MCF 10A (cell line): ENCODE measurements at places on chromosomes 12 and 14. TPM values are rescaled to one million over a fixed set of nuclear protein-coding genes. Genes with fewer than 3 reads are reported as not detected.
A peak's percentile ranks its signal among the peaks of the same experiment; 100 is the strongest.

GNB3 gene
- 0.47 TPM in 1 of 2 replicates, not detected in the other for total RNA-seq

TAS2R20 gene
- 1.1 and 1.8 TPM in 2 replicates for total RNA-seq

- DNase-seq: peak; percentile 88
Measured at GRCh38 chr12:51972849-51973273, 21.4 kb downstream of the ACVR1B start.

DNA sequence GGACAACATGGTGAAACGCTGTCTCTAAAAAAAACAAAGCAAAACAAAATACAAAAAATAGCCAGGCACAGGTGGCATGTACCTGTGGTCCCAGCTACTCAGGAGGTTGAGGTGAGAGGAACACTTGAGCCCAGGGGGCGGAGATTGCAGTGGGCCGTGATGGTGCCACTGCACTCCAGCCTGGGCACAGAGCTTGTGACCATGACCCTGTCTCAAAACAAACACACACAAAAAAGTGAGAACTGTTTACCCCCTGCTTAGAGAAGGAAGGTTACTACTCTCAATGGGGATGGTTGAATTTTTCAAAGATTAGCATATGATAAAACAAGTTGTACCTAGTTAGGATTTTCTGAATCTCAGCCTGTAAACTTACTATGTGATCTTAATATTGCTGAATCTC lies 68.0 kb downstream of the ZFP36L1 start:
- DNase-seq: no peak

SLC7A8 gene
- 1.5 and 2.4 TPM in 2 replicates for total RNA-seq

GRCh38 chr14:37230551-37231194 lies 32.9 kb downstream of the MIPOL1 start:
- peak; percentile 68 for DNase-seq

TMPRSS12 gene
- not detected in 2 replicates for total RNA-seq

PROX2 gene
- not detected in 2 replicates for total RNA-seq

DNA sequence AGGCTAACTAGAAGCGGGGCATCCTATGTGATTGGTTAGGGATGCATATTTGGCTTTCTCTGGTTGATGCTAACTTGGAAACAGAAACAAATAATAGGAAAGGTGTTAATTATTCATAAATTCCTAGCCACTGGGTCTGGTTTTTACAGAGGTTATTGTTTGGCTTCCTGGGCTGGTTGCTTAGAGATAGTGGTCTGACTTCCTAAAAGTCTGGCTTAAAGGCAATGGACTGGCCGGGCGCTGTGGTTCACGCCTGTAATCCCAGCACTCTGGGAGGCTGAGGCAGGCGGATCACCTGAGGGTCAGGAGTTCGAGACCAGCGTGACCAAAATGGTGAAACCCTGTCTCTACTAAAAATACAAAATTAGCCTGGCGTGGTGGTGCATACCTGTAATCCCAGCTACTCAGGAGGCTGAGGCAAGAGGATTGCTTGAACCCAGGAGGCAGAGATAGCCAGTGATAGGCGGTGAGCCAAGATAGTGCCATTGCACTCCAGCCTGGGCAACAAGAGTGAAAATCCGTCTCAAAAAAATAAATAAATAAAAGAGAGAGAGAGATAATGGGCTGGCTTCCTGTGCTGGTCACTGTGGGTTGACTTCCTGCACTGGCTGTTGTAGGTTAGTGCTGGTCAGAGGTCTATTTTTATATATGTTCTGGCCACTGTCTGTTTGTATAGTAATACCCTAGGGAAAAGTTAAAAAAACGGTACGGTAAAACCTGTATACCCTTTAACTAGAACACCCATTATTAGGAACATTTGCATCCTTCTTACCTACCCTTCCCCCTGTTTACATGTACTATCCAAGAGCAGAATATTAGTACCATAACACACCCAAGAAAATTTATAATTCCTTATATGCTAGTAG lies 24.1 kb downstream of the OR6S1 start:
- no peak for DNase-seq

DNA sequence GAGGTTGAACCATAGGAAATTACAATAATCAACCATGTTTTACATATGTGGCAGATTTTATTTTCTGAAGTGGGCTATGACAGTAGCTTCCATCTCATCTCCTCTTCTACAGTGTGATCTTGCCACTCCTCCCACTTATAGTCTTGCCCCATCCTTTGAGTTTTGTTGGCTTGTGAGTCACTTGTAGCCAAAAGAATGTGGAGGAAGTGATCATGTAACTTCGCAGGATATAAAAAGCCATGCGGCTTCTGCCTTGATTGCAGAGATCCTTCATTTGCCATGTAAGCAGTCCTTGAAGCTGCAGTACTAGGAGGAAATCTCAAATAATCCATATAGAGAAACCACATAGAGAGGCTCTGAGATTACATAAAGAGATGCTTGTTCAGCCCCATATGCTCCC lies 13.7 kb upstream of the ZNF84 start:
- DNase-seq: no peak

DNA sequence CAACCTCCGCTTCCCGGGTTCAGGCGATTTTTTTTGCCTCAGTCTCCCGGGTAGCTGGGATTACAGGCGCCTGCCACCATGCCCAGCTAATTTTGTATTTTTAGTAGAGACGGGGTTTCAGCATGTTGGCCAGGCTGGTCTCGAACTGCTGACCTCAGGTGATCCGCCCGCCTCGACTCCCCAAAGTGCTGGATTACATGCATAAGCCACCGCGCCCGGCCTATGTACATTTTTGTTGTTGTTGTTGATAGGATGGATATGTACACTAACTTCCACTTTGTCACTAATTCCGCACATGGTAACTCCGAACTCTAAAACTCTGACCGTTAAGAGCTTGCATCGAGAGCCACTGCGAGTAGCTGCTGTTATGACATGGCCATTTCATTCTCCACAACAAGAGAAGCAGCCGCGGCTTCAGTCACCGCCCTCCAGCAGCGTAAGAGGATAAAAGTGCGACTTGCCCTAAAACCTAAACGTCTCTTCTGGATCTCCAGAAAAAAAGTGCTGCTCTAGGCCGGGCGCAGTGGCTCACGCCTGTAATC lies 742 bp upstream of the MARS1 start:
- DNase-seq: no peak

RD3L gene
- total RNA-seq: not detected in 2 replicates
